ENCODE measurements at places on chromosomes 3 and 15.

DNA sequence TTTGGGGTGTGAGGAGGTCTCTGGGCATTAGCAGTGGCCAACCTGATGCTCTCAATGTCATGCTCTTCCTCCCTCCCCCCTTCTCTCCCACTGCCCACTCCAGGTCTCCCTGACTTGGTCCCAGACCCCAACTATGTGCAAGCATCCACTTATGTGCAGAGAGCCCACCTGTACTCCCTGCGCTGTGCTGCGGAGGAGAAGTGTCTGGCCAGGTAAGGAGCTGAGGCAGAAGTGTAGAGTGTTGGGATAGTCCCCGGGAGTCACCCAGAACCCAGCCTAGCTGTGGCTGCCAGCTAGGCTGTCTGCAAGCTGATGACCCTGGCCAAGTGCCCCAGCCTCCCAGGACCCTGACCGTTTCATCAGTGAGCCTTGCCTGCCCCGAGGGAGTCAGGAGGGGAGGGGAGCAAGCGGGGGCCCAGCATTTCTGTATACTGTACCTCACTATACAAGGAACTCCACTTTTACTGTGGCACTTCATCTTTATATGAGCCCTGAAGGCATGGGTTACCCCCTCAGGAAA is 16.5 kb downstream of the LOXL1 start:
- no peak for DNase-seq

GRCh38 chr15:91525751-91526150 is 327.8 kb upstream of the SLCO3A1 start:
- no peak for DNase-seq

DNA sequence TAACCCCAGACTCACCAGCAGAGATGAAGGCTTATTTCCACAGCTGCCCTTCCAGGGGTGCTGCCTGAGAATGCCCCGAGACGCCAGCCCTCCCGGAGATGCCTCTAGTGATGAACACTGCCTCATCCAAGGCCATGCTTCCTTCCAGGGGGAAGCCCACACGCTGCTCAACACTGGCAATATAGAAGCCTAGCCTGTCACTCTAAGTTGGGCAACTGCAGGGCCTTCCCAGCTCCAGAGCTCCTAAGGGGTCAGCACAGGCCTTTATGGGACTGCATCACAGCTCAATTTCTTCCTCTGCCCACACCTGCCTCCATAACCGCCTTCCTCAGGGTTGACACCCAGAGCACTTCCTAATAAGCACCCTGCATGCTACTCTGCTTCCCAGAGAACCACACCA is 217.7 kb downstream of the ABHD5 start:
- no peak for DNase-seq

- no peak for DNase-seq
Observed at GRCh38 chr15:67992834-67993233, 61.3 kb upstream of the PIAS1 start.

DNA sequence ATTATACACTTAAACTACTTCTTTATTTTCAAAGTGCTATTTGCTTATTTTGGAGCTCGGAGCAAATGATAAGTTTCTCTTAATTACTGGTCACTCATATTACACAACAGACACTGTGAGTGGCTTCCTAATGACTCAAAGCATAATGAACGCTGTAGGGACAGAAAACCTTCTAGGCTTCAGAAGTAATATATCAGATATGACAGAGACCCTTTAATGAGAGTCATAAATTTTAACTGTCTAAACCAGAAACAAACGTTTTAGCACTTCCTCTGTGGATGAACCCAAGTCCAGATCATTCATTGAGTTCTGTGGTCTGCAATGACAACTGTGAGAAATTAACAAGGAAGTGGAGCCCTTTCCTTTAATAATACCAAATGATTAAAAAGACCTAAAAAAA is 66.6 kb downstream of the ARPP21 start:
- DNase-seq: no peak

DNA sequence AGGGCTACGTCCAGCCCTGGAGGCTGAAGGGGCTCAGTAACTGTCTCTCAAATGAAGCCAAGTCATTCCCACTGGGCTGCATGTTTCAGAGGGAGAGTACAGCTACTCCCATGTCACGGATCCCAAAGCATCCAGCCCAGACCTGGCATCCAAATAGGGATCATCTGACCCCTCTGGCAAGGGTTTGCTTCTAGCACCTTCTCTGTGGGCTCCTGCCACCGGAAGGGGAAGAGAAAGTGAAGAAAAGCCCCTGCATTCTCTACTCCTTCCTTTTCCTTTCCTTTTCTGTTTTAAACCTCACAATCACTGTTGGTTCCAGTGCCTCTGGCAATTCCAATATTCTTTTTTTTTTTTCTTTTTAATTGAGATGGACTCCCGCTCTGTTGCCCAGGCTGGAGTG is 64.5 kb upstream of the CTSH start:
- no peak for DNase-seq

DNA sequence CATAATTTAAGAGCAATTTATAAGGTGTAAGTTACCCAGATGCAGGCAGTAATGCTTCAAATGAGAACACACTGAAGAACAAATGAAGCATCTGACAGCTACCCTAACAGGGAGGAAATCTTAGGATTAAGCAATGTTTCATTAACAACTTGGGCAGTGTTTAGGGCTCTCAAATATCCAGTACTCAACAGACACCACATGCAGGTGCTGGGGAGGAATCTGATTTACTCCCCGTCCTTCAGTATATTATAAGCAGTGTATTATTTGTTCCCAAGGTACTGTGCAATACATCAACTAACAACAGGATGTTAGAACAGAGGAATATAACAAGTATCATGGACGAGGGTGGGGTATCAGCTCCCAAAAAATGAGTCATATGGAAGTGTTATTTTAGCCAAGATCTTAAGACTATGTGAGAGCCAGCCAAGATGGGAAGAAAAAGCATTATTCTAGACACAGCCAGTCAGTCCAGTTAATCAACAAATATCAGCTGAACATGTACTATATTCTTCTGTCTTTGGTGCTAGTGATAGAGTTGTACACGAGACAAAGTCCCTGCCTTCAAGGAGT is 20.4 kb downstream of the BTBD1 start:
- no peak for DNase-seq

DNA sequence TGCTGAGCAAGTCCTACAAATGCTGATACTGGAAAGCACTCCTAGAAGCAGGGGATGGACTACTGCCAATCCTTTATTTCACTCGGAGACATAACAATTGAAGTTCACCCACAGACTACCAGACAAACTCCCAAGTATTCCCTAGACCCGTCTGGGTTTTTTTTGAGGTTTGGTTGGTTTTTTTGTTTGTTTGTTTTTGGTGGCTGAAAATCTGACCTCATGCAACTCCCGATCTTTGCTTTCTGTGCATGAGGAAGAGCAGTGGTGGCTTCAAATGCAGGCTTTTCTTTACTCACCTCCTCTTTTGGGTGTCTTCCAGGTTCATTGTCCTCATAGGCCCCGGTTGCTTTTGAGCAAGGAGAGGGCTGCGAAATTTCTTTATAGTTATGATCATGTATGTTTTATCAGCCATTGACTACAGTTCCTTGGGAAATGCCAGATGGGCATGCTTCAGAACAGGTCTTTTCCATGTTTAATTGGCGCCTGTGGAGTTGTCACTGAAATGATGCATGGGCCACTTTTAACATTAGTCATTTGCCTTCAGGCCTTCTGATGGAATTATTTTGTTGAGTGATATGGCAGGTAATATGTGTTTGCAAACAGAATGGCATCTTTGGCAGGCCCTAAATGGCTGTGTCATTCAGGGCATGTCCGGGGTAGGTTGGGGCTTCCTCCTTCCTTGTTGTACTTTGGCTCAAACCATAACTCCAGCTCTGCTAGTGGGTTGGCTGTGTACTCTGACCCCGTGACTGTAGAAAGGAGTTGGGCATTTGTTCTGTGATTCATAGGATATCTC is 81.3 kb upstream of the ZBED2 start:
- no peak for DNase-seq

DNA sequence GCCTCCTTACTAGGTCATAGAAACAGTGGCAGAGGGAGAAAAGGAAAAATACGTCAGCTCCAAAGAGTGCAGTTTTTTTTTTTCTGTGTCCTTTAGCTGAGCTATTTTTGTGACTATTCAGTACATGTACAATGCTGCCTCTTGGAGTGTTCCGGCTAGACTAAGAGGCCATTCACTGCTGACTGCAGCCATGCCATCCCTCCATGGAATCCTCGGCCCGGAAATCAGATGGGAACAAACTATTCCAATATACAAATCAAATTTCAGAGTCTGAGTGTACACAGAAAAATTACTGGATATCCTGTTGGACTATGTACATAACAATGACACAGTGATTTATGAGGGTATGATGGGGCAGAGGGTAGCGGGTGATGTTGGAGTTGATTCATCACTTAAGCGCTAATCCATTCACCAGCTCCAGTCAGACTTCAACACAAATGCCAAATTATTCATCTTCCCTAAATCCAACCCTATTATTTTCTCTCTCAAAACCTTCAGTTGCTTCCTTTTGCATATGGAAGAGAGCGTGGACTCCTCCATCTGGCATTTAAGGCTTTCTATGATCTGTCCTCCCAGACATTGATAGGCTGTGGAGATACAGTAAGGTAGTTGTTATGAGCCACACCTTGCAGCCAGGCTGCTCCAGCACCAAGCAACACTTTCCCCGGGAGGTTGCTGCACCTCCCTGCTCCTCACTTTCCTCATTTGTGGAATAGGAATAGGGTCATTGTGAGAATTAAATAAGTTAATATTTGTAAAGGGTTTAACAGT is 109.1 kb downstream of the LPP start:
- no peak for DNase-seq

DNA sequence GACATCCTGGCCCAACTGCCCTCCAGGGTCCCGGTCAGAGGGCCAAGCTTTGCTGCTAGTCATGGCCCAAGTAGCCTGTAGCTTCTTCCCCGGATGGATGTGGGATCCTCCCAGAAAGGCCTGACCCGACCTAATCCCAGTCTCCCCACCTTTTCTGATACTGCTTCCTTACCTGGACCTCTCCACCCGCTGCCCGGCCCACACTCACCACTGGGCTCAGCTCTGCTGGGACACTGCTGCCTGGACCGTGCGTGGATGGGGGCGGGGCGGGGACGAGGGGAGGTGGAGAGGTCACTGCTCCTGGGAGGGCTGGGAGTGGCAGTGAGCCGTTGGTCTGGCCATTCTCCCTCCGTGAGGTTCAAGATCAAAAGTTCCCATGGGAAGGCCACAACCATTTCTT is 40.3 kb upstream of the FURIN start:
- no peak for DNase-seq

DNA sequence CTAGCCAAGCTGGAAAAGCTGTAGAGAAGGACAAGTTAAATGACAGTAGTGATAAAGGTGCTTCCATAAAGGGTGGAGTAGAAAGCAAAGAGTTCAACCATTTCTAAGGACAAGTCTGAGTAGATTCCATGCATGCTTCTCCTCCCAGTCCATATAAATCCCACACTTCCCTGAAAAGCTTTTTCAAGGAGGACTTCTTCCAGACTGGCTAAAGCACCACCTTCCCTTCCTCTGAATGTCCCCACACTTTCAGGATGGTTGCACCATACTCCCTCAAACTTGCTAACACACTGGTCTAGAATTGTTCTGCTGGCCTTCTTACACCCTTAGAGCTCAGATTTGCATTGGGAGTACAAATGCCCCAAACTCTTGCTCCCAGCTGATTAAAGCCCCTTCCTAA is 40.9 kb downstream of the FBN1 start:
- DNase-seq: no peak

- DNase-seq: no peak
Observed at GRCh38 chr15:75431682-75432081, 19.8 kb downstream of the SIN3A start.

DNA sequence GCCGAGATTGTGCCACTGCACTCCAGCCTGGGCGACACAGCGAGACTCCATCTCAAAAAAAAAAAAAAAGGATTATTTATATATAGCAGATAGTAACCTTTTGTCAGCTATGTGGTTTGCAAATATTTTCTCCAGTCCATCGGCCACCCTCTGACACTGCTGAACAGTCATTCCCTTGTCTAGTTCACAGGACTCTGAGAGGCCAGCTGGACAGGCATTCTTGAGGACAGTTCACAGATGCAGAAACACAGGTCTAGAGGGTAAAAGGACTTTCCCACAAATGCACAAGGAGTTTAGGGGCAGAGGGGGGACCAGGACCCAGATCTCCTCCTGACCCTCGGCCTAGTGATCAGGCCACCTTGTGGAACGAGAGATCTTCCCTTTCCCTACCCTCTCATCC is 7.5 kb upstream of the TMEM40 start:
- DNase-seq: no peak

GRCh38 chr15:68599560-68600071 is 20.8 kb downstream of the CORO2B start:
- no peak for DNase-seq

DNA sequence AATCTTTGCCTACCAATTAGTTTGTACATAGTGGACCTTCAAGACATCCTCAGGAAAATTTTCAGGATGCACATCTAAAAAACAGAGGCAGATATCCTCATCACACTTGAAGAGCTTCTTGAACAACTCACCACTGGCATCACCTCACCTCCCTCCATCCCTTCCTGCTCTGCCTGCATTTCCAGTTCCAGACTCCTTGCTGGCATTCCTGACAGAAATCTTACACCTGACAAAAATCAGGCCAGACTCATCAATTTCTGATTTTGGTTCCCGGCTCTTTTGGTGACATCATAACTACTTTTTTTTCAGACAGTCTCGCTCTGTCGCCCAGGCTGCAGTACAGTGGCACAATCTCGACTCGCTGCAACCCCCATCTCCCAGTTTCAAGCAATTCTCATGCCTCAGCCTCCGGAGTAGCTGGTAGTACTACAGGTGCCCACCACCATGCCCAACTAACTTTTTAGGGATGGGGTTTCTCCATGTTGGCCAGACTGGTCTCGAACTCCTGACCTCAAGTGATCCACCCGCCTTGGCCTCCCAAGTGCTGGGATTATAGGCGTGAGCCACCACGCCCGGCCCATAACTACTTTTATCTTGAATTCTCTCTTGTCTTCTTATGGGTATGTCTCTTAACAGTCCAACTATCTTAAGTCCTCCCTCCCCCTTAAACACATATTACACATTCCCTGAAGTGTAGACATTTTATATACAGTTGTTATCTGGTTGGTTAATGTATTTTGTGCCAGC is 216.6 kb upstream of the IL12A start:
- no peak for DNase-seq

GRCh38 chr3:81516042-81516441 is 245.4 kb downstream of the GBE1 start:
- no peak for DNase-seq

DNA sequence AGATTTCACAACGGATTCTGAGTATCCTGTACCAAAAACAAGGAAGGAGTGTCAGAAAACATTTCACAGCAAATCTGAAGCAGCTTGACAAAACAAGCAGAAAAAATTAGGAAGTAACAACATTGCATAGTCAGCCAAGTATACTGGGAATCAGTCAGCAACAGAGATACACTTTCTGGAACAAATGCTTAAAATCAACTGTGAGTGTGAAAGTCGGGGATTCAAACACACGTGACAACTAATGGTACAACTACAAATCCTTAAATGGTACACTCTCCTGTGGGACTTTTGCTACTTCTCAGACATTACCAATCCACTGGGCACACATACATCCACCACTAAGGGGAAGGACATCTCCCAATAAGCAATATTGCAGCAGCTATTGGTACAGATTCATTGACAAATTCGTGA is 296.6 kb upstream of the MME start:
- DNase-seq: no peak
